ENCODE measurements at places on chromosomes 7 and 10.
A peak's percentile ranks its signal among the peaks of the same experiment; 100 is the strongest.

- DNase-seq = no peak
Observed at GRCh38 chr10:75660823-75661222, 229.4 kb downstream of the LRMDA start.

DNA sequence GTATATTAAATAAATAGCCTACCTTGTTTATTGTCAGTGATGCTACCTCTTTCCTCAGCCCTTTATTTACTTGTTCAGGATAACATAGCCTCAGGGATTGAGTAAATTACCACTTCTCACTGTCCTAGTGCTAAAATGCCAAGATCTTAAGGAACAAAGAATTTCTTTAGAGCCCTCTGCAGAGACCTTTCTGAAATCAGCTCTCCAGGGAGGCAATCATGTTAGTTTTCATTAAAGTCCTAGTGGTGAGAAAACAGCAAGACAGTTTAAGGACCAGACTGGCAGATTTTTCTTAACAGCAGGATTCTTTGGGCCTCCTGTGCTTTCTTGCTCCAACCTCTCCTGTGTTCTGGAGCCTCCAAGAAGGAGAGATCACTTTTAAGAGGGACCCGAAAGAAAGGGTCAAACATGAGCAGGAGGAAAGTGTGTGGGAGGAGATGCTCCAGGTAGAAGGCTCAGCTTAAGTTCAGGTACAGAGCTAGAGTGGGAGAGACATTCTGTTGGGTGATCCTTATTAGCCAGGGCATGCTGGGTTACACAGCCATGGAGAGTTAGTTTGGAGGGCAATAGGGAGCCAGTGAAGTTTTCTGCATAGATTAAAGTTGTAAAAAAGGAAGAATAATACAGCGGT, 1.2 kb upstream of the PLCE1 start:
- no peak for DNase-seq

DNA sequence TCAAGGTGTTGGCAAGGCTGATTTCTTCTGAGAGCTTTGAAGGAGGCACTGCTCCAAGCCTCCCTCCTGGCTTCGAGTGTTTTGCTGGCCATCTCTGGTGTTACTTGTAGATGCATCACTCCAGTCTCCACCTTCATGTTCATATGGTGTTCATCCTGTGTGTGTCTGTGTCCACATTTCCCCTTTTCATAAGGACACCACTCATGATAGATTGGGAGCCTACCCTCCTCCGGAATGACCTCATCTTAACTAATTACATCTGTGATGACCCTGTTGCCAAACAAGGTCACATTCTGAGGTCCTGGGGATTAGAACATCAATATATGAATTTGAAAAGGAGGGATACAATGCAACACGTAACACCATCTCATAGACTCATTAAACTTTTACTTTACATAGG, 119.0 kb downstream of the CREB5 start:
- DNase-seq = no peak

GRCh38 chr10:89580243-89580642, 44.8 kb upstream of the SLC16A12 start:
- DNase-seq = no peak

DNA sequence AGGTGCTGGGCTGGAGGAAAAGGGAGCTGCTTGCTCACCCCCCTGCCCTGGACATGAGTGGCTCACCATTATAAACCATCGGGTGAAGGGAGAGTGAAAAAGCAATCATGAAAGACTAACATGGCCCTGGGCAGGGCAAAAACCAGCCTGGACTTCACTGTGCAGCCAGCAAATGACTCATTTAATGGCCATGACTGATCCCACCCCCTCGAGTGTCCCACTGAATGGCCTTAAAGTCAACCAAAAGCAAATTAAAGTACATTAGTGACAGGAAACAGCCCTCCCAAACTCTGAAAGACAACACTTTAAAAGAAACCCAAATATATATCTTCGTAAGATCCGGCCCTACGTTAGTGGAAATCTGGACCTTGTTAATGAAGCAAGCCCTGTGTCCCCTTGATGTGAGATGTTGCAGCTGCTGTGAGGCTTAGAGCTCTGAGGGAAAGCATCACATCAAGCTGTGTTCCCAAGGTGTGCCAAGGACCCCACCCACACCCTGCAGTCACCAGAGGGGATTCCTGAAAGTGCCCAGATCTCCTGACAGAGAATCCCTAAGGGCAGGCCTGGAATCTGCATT, 31.2 kb downstream of the ADCYAP1R1 start:
- no peak for DNase-seq

DNA sequence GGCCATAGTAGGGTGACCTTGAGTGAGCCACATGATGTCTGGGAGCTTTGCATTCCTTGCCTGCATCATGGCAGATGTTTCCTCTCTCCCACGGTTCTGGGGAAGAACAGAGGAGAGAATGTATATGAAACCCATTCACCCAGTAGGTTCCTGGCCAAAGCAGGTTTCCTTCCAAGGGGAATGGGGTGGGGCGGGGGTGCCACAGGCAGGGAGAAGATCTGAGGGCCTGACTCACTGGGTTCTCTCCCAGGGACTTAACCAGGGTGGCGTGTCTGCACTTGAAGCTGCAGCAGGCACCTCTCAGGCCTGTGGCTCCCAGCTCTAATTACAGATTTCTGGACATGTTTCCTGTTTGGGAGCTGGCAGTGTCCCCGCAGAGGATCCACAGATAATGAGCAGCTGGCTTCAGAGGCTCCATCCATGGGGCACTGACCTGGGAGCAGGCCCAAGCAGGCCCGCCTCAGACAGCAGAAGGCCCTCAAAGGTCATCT, 50.2 kb upstream of the ZMIZ1 start:
- DNase-seq = peak; percentile 93

DNA sequence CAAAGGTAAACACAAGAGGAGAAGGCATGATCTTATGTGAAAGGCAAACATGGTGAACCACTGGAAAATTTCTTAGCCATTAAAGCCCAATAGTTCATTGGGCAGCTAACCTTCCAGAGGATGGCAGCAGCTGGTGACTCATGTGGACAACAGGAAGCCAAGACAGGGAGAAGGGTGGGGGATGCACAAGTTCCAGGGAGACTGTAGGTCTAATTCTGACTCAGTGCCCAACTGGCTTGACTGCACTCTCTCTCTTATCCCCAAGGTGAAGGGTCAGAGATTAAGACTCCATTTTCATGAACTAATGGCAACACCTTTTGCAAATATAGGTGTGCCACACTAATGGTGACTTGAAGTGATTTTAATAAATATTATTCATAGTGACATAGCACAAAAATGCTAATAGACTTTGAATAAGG, 47.9 kb upstream of the SLC35B4 start:
- DNase-seq = peak; percentile 96

DNA sequence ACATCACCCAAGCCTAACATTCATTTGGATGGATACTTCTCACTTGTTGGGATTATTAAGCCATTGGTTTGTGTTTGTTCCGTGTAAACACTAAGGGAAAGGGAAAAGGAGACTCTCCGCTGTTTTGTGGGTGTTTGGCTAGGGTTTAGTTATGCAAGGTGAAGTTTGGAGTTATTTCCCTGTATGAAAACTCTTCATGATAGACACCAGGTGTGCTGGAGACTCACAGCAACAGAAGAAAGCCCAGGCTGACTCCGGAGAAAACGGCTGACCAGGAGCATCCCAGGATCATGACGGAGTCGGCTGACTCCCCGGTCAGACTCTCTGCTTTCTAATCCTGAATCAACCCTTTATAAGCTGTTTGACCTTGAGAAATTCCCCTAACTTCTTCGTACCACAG, 94.1 kb upstream of the KLF6 start:
- DNase-seq = no peak

DNA sequence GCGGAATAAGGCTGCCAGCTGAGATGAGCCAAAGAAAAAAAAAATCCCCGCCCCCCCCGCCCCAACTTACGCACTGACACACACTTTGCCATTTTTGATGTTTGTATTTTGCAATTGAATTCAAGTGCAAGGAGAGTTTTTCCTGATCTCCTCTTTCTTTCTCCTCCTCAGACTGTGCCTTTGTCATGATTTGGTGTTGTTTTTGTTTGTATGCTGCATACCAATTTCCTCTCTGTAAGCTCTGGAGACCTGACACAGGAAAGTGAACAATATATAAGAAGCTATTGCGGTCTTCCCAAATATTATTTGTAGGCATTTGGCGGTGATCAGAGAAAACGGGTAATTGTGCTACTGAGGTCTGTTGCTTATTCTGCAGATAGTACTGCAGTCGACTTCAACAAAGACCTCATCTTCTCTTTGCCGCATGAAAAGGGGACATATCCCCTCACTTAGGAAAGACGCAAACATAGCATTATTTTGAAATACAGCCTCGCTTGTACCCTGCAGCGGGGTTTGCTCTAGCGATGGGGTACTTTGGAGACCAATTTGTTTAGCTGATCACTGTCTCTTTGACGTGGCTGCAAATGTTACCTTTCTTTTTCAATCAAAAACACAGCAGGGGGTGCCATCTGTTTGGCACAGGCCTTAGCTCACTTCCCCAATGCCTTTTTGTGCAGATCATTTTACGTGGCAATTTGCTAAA, 206.6 kb downstream of the SKAP2 start:
- no peak for DNase-seq

DNA sequence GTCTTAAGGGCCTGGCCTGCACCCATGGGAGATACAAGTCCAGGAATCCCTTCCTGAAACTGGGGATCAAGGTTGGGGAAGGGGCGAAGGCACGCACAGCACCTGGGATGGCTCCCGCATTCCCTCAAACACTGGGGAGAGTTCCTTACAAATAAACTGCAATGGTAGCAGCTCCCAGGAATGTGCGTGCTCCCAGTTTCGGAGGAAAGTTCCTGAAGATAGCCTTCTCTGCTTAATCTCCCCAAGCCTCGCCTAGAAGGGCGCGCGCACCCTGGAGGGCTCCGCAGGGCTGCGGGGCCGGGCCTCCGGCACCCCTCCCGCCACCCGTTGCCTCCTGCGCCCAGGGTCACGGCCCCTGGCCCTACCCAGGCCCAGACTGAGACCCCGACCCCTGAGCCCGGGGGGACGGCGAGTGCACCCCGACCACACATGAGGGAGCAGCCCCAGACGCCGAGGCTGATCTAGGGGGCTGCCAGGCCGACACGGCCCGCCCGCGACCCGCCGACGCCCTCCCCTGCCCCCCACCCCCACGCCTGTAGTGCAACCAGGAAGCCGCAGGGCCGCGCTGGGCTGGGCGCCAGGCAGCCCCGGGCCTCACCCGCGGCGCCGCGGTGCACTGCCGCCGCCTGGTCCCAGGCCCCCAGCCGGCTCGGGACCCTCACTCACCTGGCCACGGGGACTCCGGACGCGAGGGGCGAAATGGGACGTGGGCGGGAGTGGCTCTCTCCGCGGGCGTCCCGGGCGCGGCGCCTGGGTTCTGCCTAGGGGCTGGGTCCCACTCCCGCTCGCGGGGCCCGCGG, 460 bp downstream of the ANXA11 start:
- DNase-seq = peak; percentile 34

GRCh38 chr7:1087465-1087814, 473 bp upstream of the GPER1 start:
- DNase-seq = no peak

GRCh38 chr10:132861884-132862461, 76.0 kb upstream of the NKX6-2 start:
- no peak for DNase-seq

GRCh38 chr7:99562114-99562784, 3.8 kb downstream of the ZNF655 start:
- no peak for DNase-seq

- peak; percentile 59 for DNase-seq
Observed at GRCh38 chr10:32054094-32054493, 2.1 kb downstream of the KIF5B start.

GRCh38 chr7:152847386-152847908, 87.9 kb downstream of the ACTR3B start:
- no peak for DNase-seq

GRCh38 chr7:5612695-5613094, 168.8 kb downstream of the RNF216 start:
- no peak for DNase-seq

DNA sequence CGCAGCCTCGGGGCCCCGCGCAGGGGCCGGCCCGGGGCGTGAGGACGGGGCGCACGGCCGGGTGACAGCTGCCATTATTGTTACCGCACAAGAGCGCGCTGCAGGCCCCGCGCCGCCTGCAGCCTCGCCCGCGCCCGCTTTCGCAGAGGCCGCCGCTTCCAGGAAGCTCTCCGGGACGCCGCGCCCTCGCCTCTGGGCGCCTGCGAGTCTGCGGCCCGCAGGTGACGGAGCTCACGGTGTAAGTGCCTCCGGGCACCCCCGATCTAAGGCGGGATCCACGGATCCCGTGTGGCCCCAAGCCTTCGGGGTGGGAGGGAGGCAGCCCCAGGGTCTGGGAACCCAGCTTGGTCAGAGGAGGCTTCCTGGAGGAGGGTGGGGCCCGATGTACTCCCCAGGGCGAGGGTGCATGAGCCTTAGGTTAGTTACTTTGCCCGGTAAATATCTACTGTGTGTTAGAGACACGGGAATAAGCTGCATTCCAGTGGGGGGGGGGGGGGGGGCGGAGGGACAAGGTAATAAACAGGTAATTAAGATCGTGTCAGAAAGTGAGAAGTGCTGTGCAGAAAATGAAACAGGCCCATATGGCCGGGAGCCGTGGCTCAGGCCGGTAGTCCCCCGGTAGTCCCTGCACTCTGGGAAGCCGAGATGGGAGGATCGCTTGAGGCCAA, 638 bp downstream of the IQCE start:
- no peak for DNase-seq

DNA sequence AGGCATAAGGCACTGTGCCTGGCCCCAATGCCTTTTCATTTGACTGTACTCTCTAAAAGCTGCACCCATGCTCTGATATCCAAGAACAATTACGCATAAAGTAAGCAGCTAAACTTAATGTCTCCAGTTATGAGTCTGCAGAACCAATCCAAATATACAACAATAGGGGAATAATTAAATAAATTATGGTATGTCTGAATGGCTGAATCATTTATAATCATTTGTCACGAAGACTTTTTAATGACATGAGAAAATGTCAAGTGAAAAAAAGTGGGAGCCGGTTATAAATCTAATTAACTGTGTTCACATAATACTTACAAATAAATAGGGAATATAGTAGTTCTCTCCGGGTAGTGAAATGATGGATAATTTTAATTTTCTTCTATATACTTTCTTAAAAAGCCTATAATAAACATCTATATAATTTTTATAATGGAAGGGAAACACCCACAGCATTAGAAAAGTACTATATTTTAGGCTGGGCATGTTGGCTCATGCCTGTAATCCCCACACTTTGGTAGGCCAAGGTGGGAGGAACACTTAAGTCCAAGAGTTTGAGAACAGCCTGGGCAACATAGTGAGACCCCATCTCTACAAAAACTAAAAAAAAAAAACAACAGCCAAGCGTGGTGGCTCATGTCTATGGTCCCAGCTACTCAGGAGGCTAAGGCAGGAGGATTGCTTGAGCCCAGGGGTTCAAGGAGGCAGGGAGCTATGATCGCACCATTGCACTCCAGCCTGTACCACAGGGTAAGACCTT, 14.2 kb downstream of the SLC37A3 start:
- no peak for DNase-seq

DNA sequence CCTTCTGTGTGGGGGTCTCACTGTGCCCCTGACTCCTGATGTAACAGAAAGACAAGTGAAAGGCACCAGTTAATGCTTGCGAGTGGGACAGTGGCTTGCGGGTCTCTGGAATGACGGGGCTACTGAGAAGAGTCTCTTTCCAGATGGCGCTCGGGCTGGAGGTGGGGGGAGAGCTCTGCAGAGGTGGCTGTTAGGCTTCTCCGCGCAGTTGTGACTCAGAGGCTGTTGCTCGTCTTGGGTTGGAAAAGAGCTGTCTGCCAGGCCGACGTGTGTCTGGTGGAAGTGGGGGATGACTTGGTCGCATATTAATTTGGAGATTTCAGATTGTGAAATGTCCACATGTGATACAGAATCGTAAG, 27.9 kb upstream of the SH2B2 start:
- DNase-seq = no peak
